HepG2 (cell line): ENCODE measurements at places on chromosomes 11 and 22. TPM values are rescaled to one million over a fixed set of nuclear protein-coding genes. Genes with fewer than 3 reads are reported as not detected.

OR52E8 gene
- not detected in 2 replicates for total RNA-seq

ESRRA gene
- 28.3 and 36.3 TPM in 2 replicates for total RNA-seq

NCAM1 gene
- total RNA-seq = not detected in 2 replicates

PATE2 gene
- not detected in 2 replicates for total RNA-seq

PTPN5 gene
- not detected in 2 replicates for total RNA-seq

MAJIN gene
- not detected in 2 replicates for total RNA-seq

SPDYC gene
- total RNA-seq = 0.15 TPM in 1 of 2 replicates, not detected in the other

CYTH4 gene
- total RNA-seq = not detected in 2 replicates

HPS4 gene
- 29.7 and 34.0 TPM in 2 replicates for total RNA-seq

CAPRIN1 gene
- total RNA-seq = 162 and 284 TPM in 2 replicates

ZNF280B gene
- 3.7 and 6.1 TPM in 2 replicates for total RNA-seq

TRIM49D1 gene
- not detected in 2 replicates for total RNA-seq

LRRC74B gene
- total RNA-seq = not detected in 2 replicates

MYBPC3 gene
- total RNA-seq = not detected in 2 replicates

PNPLA5 gene
- not detected in 2 replicates for total RNA-seq

POU2AF3 gene
- total RNA-seq = 4.9 and 7.8 TPM in 2 replicates

MPEG1 gene
- total RNA-seq = not detected in 2 replicates

OR8G5 gene
- not detected in 2 replicates for total RNA-seq

OVOL1 gene
- not detected in 2 replicates for total RNA-seq

SLC22A12 gene
- total RNA-seq = not detected in 2 replicates

DRAP1 gene
- 31.5 and 52.3 TPM in 2 replicates for total RNA-seq

PRODH gene
- total RNA-seq = 0.29 TPM in 1 of 2 replicates, not detected in the other

KCNJ1 gene
- not detected in 2 replicates for total RNA-seq

OR52N4 gene
- 0.09 TPM in 1 of 2 replicates, not detected in the other for total RNA-seq

TMEM86A gene
- total RNA-seq = 0.07 TPM in 1 of 2 replicates, not detected in the other

TRIM21 gene
- 6.2 and 7.0 TPM in 2 replicates for total RNA-seq

CCDC179 gene
- not detected in 2 replicates for total RNA-seq

IGSF9B gene
- not detected in 2 replicates for total RNA-seq

IL10RA gene
- not detected in 2 replicates for total RNA-seq
